ENCODE measurements at places on chromosomes 1 and 21.
A peak's percentile ranks its signal among the peaks of the same experiment; 100 is the strongest.

DNA sequence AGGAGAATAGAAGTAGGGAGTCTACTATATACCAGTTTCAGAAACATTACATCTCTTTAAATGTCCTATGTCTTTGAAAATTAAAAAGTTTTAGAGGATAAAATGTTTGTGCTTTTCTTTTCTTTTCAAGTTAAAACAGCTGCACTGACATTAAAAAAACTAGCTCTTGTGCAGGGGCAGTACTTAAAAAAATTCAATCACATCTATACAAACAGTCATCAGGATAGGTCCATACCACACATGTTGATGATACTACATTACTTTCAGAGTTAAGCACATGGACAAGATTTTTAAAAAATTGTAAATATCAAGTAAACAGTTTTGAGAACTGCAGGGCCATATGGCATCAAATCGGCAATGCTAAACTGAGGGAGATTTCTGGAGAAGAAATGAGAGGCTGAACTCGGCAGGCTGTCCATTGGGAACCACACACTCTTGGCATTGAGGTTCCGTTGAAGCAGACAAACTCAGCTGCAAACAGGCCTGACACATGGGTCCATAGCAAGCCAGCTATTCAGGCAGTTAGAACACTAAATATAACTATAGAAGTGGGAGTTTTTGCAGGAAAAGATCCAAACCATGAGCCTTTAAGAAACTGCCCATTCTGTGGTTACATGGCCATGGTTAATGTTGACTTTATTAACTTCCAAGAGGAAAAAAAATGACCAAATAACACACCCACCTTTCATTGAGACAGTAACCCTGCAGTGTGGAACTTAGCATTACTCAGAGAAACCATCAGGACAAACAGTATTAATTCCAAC, 84.5 kb upstream of the BCL10 start:
- DNase-seq = no peak

GRCh38 chr1:163173121-163173520, 29.6 kb downstream of the RGS5 start:
- DNase-seq = no peak

DNA sequence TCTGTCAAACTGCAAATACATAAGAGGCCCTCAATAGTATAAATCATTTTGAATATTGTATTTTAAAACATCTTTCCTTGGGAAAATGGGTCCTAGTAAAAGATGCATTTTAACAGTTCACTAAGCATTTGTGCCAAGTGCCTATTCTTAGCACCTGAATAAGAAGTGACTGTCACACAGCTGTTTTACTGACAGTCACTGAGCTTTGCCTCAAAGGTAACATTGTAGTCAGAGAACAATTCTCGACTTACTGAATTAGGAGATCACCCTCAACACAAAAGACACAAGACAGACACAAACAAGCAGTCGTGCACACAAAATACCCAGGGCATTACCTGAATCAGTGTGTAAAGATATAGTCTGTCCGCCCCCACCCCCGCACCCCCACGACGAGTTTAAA, 408 bp downstream of the ESRRG start:
- DNase-seq = no peak

DNA sequence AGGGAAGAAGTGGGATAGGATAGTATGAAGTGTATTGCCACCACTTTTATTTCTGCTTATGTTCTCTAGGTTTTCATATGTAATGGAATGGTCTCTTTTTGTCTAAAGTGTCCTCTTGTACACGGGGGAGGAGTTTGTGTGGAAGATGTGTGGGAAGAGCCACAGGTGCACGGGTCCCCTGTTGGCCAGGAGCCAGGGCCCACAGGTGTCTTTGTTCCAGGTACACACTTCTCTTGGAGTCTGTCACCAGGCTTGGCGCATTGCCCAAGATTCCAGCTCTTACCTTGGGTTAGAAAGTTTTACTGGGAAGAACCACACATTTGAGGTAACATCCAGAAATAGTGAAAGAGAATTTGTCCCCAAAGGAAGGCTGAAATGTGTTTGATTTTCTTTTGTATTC, 10.5 kb downstream of the TENT5C start:
- no peak for DNase-seq

DNA sequence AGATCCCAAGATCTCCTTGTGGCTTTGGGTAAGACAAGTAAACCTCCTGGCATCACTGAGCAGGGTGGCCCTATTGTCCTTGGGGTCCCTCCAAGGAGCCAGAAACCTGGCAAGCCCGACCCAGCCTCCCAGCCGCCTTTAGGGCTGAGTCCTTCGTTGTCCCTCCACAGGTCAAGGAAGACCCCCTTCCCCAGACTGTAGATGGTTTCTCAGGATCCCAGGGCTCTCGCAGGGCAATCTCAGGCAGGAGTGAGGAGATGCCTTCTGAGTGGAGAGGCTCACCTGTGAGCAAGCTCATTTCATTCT, 71.6 kb upstream of the CSF3R start:
- DNase-seq = no peak

DNA sequence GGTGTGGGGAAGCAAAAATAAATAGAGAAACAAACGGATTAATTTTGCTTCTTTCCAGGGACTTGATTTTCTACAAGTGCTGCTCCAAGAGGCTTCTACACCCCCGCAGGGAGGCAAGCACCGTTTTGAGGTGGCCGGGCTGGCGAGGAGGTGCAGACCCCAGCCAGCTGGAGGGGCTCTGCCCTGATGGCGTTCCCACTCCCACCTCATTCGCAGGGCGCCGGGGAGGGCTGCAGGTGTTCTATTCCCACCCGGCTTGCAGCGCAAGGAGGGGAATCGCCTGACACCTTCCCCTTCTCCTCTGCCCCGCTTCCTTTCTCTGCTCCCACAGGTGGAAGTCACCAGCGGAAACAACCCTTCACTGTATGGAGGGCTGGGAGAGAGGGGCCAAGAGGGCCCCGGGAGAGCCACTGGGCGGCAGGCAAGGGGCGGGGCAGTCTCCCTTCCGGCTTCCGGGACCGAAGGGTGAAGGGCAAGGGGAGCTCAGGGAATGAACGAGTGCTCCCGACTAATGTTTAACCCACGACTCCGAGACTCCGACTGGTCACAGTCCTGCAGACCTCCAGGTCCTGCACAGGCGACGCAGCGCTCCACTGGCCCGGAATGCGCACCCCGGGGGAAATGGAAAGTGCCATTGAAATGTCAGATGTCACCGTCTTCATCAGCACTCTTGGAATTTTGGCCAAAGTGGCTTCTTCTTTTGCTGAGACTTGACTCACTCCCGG, 29.1 kb downstream of the TEX35 start:
- no peak for DNase-seq

- DNase-seq = no peak
Measured at GRCh38 chr1:116919802-116920201, 10.1 kb downstream of the PTGFRN start.

- DNase-seq = no peak
Measured at GRCh38 chr1:185634704-185635103, 99.5 kb upstream of the HMCN1 start.

DNA sequence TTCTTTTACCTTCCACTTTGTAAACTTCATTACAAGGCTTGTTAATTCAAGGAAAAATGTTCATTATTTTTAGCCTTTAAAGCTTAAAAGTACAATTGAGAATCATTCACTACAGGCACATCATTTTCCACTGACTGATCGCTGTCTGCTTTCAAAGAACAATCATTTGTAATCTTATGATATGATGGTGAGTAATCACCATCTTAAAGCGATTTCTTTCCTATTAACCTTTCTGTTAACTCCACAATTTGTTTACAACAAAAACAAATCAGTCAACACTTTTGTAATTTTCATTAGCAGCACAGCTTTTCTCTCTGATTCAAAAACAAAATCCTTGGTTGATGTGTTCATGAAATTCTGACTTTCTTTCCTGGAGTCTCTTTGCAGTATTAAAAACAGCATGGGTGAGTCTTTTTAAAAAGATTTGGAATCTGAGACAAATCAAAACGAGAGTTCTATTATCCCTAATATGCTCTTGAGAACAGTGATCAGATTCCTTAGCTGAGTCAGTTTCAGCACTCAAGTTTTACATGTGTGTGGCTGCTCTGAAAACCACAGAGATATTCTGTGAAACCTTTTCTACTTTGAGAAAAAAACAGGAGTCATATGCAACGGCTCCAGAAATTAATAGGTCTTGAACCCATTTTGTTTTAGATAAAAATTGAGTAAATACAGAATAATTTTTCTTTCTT, 145.8 kb upstream of the TMPRSS15 start:
- DNase-seq = no peak

DNA sequence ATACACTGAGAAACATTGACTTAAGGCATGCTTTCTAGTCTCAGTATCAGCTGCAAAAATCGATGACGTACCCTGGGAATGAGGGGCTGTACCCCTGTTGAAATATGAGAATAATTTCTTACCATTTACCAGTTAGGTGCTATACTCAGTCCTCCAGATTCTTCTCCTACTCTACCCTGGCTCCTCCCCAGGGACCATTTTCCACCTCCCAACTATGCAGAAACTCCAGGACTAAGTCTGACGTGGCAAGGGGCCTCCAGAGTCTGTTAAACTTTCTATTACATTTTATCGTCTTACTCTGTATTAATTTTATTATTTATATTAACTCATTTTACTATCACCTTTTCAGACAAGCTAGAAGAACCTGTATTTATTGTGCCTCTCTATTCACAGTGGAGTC, 124.3 kb downstream of the CYYR1 start:
- DNase-seq = no peak

DNA sequence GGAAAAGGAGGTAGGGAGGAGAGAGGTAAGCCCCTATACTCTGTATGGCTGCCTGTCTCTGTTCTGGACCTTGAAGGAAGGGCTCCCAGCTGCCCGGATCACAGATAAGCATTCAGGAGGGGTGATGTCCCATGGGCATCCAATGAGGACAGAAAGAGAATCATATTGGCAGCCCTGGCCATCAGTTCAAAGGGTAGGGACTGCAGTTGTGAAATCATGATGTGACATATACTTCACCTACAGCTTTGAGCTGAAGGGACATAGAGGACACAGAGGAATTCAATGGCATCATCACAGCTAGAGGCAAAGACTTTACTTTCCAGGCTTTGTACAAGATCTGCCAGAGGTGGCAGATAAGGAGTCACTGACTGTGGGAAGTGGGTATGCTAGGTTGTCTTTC, 21.6 kb downstream of the DDX20 start:
- no peak for DNase-seq

GRCh38 chr1:16342331-16343062, 9.8 kb downstream of the FBXO42 start:
- DNase-seq = no peak

- peak; percentile 56 for DNase-seq
Measured at GRCh38 chr1:197320991-197321531, 53.0 kb downstream of the CRB1 start.

DNA sequence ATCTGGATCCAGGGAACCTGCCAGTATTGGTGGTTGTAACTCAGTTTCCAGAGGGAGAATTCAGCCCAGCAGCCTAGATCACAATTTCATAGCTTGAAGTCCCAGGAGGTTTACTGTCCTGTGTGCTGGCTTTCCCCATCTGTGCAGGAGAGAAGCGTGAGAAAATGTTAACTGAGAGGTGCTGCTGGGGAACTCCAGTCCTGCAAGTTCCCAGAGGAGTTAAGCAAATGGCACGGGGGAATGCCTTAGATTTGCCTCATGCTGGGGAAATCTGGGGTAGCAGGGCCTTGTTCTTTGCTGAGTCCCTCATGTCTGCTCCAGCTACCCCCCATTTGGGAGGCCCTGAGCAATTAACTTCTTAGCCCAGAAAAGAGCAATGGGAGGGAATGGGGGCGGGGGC, 25.1 kb upstream of the SLAMF6 start:
- DNase-seq = no peak

DNA sequence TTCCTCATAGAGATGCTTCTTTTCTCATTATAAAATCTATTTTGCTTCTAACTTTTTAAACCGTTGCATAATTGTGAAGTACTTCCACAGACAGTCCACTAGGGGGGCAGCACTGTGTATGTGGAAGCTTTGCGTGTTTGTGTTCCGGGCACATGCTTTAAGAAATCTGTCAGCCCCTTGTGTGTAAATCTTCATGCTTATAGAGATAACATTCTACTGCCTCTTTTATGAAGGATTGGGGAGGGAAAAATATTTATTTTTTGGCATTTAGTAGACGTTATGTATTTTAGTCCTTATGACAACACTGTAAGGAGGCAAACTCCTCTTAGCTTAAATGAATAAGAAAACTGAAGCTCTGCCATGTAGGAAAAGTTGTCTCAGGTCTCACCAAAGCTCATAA, 157.3 kb upstream of the PTGFR start:
- no peak for DNase-seq

GRCh38 chr1:27349784-27350662, 8.2 kb downstream of the SYTL1 start:
- DNase-seq = no peak

GRCh38 chr1:226973898-226974543, 33.9 kb downstream of the COQ8A start:
- DNase-seq = no peak

- DNase-seq = no peak
Measured at GRCh38 chr1:33930346-33931110, 66.6 kb downstream of the HMGB4 start.

- DNase-seq = no peak
Measured at GRCh38 chr1:3053366-3053980, 15.5 kb upstream of the PRDM16 start.

- DNase-seq = no peak
Measured at GRCh38 chr21:44780767-44781459, 20.7 kb downstream of the UBE2G2 start.

- no peak for DNase-seq
Measured at GRCh38 chr1:33272930-33273329, 16.6 kb downstream of the ZNF362 start.

- peak; percentile 51 for DNase-seq
Measured at GRCh38 chr1:67347688-67348472, 40.2 kb downstream of the IL12RB2 start.

GRCh38 chr21:27555996-27556395, 589.1 kb upstream of the ADAMTS5 start:
- no peak for DNase-seq

GRCh38 chr21:30620522-30620921, at the start of gene KRTAP20-4:
KRTAP20-4 (plus strand) TSS chr21:30620627.
- DNase-seq = no peak

DNA sequence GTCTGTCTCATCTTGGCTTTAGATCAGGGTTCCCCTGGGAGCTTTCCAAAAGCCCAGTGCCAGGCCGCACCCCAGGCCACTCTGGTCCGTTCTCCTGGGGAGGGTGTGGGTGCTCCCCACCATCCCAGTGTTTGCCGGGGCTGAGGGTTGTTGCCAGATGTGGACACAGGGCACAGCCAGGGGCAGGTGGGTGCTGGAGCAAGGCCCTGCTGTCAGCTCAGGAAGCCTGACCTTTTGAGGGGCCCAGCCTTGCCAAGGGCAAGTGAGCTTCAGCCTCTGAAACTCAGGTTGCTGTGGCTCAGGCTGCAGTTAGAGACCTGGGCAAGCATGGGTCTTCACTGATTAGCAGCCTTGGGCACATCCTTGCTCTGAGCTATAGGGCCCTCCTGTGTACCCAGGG, 22.8 kb upstream of the ZBTB21 start:
- DNase-seq = no peak

- DNase-seq = no peak
Measured at GRCh38 chr1:62356257-62356835, 37.1 kb upstream of the KANK4 start.

- no peak for DNase-seq
Measured at GRCh38 chr1:54520631-54521321, 27.3 kb upstream of the ACOT11 start.

GRCh38 chr1:39720094-39720999, 18.3 kb upstream of the PPIE start:
- peak; percentile 44 for DNase-seq

- no peak for DNase-seq
Measured at GRCh38 chr1:232669981-232670747, 40.2 kb upstream of the SIPA1L2 start.
